ENCODE measurements at places on chromosomes 1 and 21. TPM values are rescaled to one million over a fixed set of nuclear protein-coding genes. Genes with fewer than 3 reads are reported as not detected.

Gene GABRD
- polyA plus RNA-seq: not detected

Gene OR10Z1
- not detected for polyA plus RNA-seq

Gene FOXE3
- 0.06 TPM for polyA plus RNA-seq

Gene SMCP
- polyA plus RNA-seq: not detected

Gene SYT2
- not detected for polyA plus RNA-seq

Gene RNU1-2
- under 0.01 TPM for polyA plus RNA-seq

Gene FMO2
- not detected for polyA plus RNA-seq

Gene CFAP141
- polyA plus RNA-seq: not detected

Gene UTS2
- polyA plus RNA-seq: not detected

Gene PRR9
- not detected for polyA plus RNA-seq

Measured in endothelial cell of umbilical vein (primary cell).